ENCODE measurements at places on chromosomes 6 and 20.

GRCh38 chr20:2814587-2815051 is at the start of gene C20orf141:
Gene C20orf141 (plus strand): TSS chr20:2814987. CDS start chr20:2815185, 198 bp downstream.
- no peak for DNase-seq

DNA sequence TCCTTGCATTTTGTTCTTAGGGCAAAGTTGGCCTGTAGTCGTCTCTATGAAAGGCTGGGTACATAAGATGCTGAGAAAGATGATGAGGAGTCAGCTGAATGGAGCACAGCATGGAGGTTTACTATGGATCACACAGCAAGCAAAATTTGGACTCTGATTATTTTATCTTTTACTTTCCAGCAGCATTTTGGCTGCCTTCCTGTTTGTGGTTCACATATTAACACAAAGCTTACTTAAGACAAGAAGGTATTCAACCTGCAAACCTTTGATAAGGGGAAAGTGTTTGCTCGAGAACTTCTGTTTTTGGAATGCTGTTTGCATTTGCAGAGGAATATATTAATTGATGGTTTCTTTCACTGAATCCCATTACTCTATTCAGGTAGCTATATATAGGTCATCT is 103.1 kb upstream of the ENPP5 start:
- no peak for DNase-seq

GRCh38 chr20:62952373-62952967 is at the start of gene SLC17A9:
Gene SLC17A9 (plus strand): TSS chr20:62952709. CDS start chr20:62952831, 122 bp downstream.
- DNase-seq: peak; percentile 60

- DNase-seq: no peak
These were observed 604.6 kb upstream of the IMPG1 start for GRCh38 chr6:76677017-76677416.

GRCh38 chr20:9144643-9145042 is 75.8 kb downstream of the PLCB4 start:
- DNase-seq: no peak

DNA sequence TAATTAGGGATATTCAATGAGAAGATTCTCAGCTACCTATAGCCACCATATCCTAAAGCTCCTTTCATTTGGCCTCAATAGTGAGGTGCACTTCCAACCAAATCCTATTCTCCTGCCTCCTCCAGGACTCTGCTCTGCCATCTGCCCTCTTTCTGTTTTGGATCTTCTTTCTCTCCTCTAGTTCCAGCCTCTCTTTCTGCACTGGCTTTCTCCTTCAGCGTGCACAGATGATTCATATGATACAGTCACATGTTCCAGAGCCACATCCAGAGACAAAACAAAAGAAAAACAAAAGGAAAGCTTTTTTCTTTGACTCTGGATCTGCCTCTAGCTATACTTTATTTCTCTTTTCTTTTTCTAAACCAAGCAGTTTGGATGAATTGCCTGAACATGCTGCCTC is 531.9 kb upstream of the MAN1A1 start:
- no peak for DNase-seq

- no peak for DNase-seq
These were observed 14.6 kb upstream of the SYNJ2 start for GRCh38 chr6:157967020-157967419.

DNA sequence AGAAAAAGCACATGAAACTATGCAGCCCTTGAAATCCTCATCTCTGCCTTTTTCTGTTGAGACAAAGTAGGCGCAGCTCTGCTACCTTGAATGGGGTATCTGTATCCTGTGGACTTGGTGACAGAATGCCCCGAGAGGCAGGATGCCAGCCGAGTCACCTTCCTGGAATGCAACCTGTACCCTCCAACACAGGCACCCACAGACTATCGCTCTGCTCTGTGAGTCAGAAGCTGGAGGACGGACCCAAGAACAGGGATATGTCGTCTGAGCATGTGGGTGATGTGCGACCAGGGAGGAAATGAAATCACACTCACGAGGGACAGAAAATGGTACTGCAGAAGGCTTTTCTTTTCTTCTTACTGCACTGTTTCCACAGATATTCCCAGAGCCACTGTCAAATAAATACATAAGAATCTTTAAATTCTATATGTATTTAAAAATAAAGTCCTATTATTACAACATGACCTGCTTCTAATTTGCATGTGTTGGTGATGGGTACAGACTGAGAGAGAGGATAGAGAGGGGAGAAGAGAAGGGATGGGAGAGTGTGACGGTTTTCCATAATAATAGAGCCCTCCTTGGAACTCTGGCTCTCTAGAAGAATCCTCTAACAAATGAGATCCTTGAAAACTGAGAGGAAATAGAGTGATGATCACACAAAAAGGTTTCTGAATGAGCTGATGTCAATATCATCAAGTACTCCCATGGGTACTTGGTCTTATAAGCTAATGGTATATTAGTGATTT is 308.1 kb downstream of the FOXC1 start:
- DNase-seq: peak; percentile 26

- no peak for DNase-seq
These were observed 31.6 kb downstream of the AHI1 start for GRCh38 chr6:135465903-135466302.

DNA sequence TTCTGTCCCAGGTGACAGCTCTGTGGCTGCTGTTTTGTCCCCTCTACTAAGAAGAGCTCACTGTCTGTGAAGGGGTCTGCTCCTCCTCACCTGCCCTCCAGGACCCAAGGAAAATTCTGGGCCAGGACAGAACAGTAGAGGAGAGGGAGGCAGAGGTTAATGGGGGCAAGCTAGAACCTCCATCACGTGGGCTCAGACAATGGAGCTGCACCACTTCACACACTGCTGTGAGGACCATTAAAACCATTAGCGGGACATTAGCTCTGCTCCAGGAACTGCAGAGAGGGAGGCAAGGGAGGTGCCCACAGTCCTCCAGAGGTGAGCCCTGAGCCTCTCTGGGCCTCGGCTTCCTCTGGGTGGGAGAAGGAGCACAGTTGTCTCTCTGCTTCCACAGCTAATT is 78.4 kb downstream of the NOL4L start:
- no peak for DNase-seq

DNA sequence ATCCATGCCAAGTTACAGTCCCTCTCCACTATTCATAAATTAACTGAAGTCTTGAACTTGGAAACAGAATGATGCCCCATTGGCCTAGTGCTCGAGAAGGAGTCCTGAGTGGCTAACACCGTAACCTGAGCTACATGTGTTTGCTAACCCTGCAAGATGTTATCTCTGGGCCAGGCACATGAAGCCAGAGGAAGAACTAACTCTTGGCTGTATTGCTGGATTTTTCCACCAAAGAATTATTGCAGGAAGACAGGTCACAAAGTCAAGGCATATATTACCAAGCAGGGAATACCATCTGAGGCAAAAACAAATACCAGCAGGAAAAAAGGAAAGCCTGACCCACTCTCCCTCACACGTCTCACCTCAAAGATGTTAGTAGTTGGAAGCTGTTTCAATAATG is 148.9 kb upstream of the PHACTR1 start:
- DNase-seq: no peak

DNA sequence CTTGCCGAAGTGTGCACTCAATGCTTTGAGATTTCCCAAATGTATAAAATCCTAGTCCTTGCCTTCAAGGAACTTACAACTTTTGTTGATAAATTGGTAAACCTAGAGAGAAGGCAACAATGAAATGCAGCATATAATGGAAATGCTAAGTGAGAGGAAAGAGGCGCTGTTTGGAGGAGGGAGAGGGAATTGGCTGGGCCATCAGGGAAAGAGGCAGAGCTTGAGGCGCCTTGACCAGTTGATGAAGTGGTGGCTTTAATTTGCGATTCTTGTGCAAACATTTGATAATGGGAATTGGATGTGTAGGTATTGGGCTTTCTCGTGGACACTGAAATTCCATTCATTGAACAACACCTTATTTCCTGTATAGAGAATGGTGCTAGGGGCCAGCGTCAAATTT is 1.9 kb upstream of the CDYL start:
- DNase-seq: no peak

GRCh38 chr6:40912158-40912946 is 126.7 kb downstream of the UNC5CL start:
- DNase-seq: no peak

Data from stimulated activated CD8-positive, alpha-beta memory T cell treated with anti-CD3 and anti-CD28 coated beads, Interleukin-4, amount 100 ng/mL, for 24 hours (primary cell).